ENCODE measurements at places on chromosomes 16 and 17.

GRCh38 chr17:67202503-67202902 is 42.5 kb downstream of the HELZ start:
- DNase-seq = no peak

GRCh38 chr16:27901956-27902355 is 161.6 kb downstream of the GSG1L start:
- no peak for DNase-seq

DNA sequence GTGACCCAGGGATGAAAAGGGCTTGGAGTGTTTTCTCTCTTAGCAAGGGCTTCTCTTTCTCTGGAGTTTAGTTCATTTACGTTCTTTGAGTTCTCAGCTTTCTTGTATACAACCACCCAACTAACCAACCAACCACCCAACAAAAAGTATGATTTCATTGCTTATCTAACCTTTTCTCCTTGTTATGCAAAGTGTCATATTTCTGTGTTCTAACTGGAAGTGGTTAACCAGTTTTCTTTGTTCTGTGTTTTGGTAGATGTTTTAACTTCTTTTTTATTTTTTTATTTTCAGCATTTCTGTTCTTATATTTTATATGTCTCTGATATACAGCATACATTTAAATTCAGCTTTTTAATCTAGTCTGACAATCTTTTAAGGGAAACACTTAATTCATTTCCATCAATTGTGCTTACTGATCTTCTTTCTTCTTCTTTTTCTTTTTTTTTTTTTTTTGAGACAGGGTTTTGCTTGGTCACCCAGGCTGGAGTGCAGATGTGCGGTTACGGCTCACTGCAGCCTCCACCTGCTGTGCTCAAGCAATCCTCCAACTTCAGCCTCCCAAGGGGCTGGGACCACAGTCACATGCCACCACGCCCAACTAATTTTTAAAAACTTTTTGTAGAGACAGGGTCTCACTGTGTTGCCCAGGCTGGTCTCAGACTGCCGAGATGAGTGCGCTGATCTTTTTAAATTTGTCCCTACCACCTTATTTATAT is 29.6 kb downstream of the NLK start:
- no peak for DNase-seq

- DNase-seq = no peak
These were observed 6.2 kb downstream of the ACE start for GRCh38 chr17:63483038-63483437.

DNA sequence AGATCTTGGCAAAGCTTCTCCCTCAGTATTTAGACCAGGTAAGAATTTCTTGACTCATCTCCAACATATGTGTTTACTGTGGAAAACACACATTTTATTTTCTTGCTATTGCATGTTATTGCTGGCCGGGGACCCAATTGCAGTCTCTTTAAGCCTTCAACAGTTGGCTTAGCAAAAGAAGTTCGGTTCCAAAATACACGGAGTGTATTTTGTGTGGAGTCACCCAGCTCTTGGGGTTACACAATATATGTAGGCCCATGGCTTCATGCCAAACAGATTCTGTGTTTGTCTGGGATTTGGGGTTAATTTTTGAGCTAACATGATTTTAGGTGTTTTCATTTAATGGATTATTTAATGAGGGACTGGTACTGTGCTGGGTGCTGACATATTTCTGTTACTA is 4.0 kb downstream of the ALDH3A2 start:
- no peak for DNase-seq

DNA sequence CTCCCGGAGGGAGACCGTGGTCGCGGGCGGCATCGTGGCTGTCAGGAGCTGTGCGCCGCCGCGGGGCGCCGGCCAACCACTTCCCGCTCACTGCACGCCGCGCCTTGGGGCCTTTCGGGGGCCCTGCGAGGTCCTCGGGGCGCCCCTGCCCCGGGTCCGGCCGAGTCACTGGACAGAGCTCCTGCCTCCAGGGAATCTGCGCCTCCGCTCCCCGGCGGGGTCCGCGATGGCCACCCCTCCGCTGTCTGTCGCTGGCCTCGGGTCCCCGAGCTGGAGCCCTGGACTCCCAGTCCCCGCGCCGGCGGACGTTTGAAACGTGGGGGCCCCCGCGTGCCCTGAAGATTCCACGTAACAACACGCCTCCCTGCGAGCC is at the start of gene QRICH2:
QRICH2 (minus strand) TSS at position 311 of the 373 bp plus-strand sequence; CDS start at position 33, 278 bp downstream.
- DNase-seq = no peak

DNA sequence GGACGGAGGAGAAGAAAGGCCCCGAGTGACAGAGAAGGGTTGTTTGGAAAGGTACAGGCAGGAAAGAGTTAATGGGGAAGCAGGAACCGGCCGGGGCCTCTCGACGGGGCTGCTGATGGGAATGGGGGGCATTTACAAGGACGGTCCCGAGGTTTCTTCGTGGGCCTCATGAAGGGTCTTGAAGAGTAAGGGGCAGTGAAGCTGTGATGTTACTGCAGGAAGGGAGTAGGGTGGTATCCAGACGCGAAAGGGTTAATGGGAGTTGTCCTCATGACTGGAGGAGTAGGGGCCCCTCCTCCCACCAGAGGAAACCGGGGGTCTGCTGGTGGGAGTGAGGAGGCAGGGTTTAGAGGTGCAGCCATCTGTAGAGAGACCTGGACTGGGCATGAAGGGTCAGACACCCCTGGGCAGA is 481 bp downstream of the PDK2 start:
- no peak for DNase-seq

DNA sequence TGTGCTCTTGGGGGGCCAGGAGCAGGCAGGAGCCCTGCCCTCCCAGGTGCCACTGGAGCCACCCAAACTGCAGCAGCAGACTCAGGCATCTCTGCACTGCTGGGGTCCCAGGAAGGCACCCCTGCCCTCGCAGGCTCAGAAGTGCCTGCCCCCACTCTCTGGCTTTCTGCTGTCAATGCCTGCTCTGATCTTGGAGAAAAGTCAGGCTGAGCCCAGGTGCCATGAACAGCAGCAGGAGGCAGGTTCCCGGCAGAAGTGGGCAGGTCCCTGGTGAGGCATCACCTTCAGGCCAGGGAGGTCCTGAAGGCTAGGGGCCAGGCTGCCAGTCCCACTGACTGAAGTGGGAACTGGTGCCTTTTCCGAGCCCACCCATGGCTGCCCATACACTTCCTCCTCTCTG is 106.5 kb downstream of the MGAT5B start:
- no peak for DNase-seq

DNA sequence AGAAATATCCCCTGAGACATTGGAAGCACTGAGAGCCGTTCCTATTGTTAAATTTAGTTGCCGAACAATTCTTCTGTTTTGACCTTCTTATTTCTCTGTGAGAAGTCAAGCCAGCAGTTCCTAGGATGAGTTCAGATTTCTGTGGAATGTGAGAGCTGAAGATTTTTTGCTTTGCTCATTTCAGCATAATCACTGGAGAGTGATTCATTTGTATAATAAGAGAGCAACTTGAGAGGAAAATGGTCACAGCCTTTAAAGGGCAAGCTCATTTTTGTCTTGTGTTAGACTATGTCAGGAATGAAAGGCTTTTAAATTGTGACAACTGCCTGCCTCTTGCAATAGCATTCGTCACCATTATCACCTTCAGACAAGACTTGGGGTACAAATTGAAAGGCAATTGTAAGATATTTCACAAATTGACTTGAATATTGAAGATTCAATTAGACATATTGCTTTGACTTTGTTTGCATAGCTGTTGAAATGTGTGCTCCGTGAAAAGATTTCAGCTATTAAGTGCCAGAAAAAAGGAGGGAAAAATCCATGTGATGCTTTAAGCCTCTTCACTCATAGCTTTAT is 900.0 kb upstream of the GOT2 start:
- no peak for DNase-seq

Measured in NCI-H1092 treated with DMSO at 0.1 percent for 48 hours (cell line).